ENCODE measurements at places on chromosomes 6 and 20.

DNA sequence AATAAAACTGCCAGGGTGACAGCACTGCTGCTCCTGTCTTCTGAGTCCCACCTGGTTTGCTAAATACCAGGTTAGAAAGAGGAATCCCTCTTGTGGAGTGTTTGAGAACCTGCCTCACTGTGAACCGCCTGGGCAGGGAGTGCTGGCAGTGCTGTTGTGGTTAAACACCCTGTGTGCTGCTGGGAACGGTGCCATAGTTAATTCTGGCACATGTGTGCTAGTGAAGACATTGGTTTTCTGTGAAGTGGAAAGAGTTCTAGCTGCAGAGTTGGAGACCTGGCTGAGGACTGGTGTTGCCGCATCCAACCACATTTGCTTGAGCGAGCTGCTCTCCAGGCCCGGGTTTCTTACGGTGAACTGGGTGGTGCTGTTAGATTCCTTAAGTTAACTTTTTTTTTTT, 72.7 kb downstream of the IGF2R start:
- DNase-seq = no peak

DNA sequence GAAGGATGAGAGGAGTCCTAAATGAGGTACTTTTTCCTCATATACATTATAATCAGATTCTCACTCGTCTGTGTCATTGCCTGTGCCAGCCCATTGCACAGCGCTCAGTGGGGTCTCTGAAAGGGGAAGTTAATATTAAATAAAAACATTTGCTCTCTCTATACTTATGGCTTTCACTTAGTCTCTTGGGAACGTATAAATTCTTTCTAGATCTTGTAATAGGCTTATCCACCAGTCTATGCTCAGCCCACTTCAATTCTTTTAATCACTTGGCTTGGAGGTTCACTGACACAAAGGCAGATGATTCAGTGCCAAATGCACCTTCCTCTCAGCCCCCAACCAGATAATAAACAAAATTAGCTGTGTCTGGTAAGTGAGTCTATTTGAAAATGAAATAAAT, 164.3 kb upstream of the OGFRL1 start:
- DNase-seq = no peak

DNA sequence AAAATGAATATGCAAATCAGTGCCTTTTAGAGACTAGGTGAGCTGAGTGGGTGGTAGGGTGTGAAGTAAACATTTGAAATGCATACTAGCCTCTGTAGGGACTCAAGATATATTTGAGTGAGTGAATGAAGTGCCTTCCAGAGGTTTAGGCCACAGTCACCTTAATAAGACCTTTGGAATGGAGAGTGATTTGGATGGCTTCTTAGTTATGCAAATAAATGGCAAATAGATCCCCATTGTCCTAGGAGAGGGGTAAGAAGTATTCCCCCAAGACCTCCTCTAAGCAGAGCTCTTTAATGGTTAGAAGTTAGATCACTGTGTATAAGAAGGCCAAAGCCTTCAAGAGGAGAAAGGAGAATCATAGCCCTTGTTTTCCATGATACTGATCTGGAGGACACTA, 47.8 kb upstream of the IMPG1 start:
- DNase-seq = no peak

GRCh38 chr6:129124347-129124746, 241.4 kb downstream of the LAMA2 start:
- DNase-seq = no peak

DNA sequence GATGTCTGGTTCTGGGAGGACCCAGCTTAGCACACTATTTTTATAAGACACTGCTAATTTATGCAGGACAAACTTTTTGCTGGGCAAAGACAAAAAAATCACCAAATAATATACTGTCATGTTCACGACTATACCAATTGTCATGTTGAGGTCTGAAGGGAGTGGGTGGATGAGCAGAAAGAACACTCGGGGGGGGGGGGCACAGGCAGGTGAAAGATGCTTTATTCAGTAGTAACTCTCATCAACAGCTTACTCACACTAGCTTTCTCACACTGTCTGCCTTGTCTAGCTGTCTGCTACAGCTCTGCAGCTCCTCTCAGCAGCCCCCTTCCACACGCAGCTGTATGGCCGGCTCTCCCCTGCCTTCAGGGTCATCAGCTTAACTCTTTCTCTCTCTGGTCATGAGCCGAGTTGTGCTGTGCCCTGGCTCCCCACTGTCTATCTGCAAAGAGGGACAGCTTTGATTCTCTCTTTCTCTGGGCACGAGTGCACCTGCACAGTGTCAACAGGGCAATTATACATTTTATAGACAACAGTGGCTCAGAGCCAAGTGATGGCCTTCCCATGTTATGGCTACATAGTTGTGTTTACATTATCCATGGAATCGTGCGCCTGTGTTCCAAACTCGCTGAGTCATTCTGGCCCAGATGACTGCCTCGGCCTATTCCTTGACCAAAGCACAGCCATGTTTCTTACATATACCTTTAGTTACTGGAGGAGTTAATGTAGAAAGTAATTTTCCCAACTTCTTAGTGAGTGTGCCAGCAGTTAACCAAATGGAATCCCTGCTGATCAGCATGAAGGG, 187.7 kb upstream of the PRSS16 start:
- no peak for DNase-seq

DNA sequence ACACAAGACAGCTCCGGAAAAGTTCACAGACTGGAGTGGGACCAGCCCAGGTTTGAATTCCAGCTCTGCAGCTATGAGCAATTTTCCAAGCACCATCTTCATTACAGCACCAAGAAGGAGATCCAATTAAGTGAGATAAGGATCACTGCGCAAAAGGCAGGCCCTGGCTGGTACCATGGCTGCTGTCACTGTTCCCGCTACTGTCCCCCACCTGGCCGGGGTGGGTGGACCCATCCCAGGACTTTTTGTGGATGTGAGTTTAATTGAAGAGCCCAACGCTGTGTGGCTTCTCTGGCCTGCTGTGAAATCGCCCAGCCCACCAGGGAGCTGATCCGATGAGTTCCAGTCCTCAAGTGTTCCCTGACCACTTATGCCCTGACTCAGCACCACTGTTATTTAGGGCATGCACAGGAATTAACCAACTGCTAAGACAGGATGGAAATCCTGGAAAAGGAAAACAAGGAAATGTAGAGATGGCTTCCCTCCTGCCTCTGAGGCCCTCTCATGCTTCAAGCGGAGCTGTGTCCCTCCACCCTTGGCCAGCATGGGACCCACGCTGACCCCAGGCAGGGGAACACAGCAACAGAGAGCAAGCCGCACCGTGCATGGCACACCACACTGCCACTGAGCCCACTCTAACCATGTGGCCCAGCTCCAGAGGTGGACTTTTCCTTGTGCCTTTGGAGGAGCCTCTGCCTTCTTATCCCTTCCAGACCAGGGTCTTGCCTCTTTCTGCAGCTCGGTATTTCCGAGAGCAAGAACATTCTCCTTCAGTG, 150.0 kb upstream of the CST7 start:
- no peak for DNase-seq

- no peak for DNase-seq
These were observed 84.8 kb downstream of the AHI1 start for GRCh38 chr6:135412761-135413160.

- DNase-seq = no peak
These were observed at the start of gene TCP11 for GRCh38 chr6:35141007-35141655. TCP11 (minus strand) TSS chr6:35141339; CDS start chr6:35140870, 469 bp downstream.

DNA sequence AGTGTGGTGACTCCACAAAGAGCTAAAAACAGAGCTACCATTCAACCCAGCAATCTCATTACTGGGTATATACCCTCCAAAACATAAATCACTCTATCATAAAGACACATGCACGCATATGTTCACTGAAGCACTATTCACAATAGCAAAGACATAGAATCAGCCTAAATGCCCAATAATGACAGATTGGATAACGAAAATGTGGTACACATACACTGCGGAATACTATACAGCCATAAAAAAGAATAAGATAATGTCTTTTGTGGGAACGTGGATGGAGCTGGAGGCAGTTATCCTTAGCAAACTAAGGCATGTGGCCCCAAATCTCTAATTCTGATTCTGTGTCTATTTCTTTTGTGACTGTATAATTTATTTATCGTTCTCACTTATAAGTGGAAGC, 124.5 kb upstream of the PRND start:
- no peak for DNase-seq

DNA sequence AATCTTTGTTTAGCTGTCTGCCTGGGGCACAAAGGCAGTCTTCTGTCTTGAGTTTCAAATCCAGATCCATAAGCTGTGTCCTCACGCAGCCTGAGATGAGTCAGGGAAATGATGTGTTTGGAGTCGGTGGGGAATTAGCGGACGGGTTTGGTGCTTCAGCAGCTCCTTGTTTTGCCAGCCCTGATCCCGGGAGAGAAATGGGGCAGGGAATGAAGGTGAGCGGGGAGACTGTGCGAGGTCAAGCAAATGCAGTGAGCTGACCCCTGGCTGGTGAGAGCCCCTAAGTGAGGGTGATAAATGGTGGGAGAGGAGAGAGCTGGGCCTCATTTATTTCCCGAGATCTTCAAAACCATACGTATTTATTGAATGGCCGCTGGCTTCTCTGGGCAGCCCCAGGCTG, 21.6 kb downstream of the DUSP22 start:
- DNase-seq = no peak

- no peak for DNase-seq
These were observed 26.1 kb upstream of the ADTRP start for GRCh38 chr6:11804701-11805100.

DNA sequence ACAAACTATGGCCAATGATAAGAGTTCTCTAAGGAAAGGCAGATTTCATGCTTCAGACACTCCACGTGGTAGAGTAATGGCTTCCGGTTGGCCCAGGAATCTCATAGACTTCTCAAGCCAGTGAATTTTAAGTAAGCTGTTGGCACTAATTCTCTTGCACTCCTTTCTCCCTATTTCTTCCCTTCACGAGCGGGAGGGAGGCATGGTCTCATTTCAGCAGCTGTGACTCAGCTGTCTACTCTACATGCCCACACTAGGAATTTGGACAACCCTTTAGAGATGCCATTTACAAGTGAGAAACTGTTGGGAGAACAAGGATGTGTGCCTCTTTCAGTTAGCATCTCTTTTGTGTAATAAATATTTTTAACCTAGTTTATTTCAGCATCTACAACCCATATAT, 107.7 kb downstream of the PTPRK start:
- DNase-seq = no peak
